Metanephros (tissue), 2 donors: ENCODE measurements at places on chromosomes 6 and 20. TPM values are rescaled to one million over a fixed set of nuclear protein-coding genes. Genes with fewer than 3 reads are reported as not detected.

Gene BCL2L1
- total RNA-seq: 80.6 TPM

Gene OTOR
- not detected for total RNA-seq

Gene OXT
- total RNA-seq: not detected

Gene SCRT2
- not detected for total RNA-seq

Gene GGT7
- 25.2 TPM for total RNA-seq
